ENCODE measurements at places on chromosomes 2 and 18.

DNA sequence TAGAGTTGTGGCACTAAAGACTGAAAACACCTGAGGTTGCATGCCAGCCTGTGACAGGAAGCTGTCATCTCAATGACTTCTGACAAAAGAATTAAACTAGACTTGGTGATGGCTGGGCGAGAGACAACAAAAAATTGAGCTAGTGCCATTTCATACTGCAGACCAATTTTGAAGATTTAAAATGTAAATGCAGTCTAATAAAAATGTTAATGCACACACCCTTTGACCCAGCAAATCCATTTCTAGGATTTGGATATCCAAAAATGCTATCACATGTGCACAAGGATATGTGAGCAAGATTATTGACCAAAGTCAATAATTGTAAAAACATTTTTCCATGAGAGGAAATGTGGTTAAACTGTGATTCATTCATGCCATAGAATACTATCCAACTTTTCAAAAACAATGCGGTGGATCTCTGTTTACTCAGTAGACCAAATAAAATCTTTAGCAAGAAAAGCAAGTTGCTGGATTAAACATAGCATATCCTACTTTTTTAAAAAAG lies 5.6 kb downstream of the FBXO36 start:
- DNase-seq: no peak

GRCh38 chr2:170689481-170689880 lies 25.7 kb upstream of the SP5 start:
- no peak for DNase-seq

DNA sequence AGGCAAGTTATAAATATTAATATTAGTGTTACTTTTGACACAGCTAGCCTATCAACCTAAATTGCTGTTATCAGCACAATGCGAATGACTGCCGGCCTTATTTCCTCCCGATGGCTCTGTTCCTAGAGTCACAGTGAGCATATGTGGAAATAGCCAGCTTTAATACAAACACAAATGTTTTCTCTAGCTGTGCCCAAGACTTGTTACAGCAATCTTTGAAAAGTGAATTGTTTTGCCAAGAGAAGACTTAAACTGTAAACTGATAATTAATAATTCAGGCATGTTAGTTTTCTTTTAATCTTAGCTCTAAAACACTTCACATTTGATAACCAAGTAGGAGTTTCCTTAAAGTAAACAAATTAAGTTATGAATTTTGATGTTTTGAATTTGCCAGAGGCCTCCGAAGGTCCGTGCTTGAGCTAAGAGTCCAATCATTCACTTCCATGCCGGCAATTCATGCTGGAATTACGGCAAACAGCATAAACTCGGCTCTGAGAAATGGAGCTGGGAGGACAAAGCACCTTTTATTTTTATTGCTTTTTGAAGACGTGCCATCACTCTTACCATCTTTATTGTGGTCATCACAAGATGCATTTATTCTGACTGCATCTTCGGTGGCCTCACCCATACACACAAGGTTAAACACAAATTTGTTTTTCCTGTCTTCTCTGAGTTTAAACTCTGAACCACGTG lies 184.5 kb upstream of the CWC22 start:
- no peak for DNase-seq

DNA sequence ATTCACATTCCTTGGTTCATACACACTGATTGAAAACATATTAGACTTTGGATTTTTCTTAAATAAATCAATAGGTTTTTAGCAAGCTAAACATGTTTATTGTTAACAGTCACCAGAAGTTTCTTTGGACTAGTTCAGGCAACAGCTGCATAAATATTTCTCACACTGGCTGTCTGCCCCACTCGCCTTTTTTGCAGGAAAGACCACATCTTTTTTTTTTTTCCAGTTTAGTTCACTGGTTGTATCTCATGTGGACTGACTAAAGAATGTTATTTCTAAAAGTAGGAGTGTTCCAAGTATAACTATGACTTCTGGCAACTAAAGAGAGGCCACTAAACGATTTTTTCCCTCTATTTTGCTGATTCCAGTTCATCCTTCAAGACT lies 31.1 kb downstream of the SLC40A1 start:
- no peak for DNase-seq

- DNase-seq: peak; percentile 14
These were observed 408.1 kb downstream of the THSD7B start for GRCh38 chr2:137173463-137173862.

- DNase-seq: no peak
These were observed 1.1 kb upstream of the B3GNT2 start for GRCh38 chr2:62194558-62195420.

- no peak for DNase-seq
These were observed 33.4 kb downstream of the CDK15 start for GRCh38 chr2:201839727-201840126.

DNA sequence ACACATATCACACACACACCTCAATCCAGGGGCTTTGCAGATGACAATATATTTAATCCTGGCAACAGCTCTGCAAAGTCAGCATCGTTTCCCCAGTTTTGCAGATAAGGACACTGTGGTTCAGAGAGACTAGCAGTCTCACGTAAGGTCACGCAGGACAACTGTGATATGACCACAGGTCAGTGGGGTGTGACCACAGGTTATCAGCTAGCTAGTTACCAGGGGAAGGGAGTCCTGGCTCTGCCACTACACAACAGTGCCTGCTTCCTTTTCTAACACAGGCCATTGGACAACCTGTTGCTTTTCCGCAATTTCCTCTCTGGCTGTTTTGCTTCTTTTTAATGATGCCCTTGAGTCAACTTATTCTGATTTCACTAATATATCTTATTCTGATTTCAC lies 33.3 kb downstream of the RBMS1 start:
- DNase-seq: no peak

DNA sequence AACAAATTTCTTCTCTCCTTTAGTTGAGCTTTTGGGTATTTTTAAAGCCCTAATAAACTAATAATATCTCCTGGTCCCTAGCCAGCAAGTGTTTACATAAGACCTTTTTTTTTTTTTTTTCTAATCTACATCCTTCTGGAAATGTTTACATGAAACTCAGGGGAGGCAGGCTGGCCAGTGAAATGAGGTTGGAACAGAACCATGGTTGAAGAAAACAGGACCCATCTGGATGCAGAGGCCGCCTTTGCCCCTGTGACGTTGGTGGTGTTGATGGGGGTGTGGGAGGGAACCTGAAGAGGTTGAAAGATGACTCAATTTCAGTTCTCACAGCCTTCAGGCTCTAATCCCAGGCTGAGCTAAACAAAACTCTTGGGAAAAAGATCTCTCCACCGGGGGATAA lies 118.5 kb downstream of the NRP2 start:
- DNase-seq: no peak

- DNase-seq: peak; percentile 78
These were observed 173.6 kb downstream of the SMAD7 start for GRCh38 chr18:48777026-48777743.

GRCh38 chr2:127100251-127101047 lies 6.5 kb downstream of the BIN1 start:
- no peak for DNase-seq

- no peak for DNase-seq
These were observed 41.8 kb upstream of the OTX1 start for GRCh38 chr2:63008838-63009237.

DNA sequence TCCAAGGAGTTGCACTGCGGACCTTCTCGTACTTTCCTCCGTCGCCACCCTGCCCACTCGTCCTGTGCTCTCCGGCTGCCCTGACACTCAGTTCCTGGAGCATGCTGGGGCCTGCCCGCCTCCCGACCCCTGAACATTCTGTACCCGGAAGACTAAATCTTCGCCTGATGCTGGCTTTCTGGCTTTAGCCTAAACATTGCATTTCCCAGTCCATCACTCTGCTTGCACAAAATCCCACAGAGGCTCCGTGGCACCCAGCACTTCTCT lies 550 bp upstream of the SFXN5 start:
- no peak for DNase-seq

DNA sequence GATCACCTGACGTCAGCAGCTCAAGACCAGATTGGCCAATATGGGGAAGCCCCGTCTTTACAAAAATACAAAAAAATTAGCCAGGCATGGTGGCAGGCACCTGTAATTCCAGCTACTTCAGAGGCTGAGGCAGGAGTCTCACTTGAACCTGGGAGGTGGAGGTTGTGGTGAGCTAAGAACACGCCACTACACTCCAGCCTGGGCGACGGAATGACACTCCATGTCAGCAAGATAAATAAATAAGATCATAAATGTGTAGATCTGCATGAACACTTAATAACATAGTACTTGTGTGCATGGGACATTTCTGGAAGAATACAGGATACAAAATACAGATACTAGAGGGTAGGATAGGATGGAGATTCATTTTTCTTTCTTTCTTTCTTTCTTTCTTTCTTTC lies 9.1 kb downstream of the EHD3 start:
- no peak for DNase-seq

DNA sequence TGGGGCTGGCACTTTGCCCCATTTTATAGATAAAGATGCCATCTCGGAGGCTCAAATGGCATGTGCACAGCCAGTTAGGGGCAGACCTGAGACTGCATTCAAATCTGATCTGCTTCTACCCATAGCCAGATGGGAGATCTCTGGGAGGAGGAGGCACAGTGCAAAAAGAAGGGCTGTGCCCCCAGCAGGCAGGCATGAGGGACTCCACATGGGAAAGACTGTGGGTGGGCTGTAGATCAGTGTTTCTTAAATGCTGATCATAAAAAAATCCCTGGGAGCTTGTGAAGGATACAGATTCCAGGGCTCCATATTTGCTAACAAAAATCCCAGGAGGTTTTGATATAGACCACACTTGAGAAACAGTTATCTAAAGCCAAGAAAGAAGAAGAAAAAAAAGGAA lies 15.2 kb downstream of the PAX8 start:
- no peak for DNase-seq

- DNase-seq: no peak
These were observed 26.0 kb downstream of the SATB2 start for GRCh38 chr2:199431746-199432213.

DNA sequence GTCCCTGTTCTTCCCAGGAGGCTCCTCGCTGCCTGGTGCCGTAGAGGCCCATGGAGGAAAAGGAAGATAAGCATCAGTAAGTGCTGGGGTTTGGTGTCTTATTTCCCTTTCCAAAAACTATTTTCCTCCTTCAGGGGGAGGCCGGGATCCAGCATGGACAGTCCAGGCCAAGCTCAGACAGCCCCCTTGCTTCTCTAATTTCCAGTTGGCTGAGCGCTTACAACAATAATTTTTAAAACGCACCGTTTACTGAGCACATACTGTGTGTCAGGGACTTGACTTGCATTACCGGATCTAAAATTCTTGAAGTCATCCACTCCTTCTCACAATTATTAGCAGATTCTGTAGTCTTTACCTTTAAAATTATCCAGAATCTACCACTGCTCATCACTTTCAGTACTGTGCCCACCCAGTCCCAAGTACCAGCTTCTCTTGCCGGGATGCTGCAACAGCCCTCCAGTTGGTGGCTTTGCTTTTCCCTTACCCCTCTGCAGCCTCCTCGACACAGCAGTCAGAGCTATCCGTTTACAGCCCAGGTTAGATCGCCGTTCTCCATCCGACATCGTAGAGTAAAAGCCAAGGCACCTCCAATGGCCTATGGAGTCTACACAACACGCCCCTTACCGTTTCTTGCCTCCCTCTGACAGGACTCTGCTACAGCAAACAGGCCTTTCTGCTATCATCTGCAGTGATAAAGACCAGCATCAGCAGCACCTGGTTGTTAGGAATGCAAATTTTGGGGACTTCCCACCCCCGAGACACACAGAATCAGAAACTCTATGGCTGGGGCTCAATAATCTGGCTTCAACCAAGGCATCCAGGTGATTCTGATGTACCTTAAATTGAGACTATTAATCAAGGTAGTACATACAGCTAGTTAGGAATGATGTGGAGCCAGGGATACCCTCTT lies 75.2 kb upstream of the TSPYL6 start:
- DNase-seq: no peak

DNA sequence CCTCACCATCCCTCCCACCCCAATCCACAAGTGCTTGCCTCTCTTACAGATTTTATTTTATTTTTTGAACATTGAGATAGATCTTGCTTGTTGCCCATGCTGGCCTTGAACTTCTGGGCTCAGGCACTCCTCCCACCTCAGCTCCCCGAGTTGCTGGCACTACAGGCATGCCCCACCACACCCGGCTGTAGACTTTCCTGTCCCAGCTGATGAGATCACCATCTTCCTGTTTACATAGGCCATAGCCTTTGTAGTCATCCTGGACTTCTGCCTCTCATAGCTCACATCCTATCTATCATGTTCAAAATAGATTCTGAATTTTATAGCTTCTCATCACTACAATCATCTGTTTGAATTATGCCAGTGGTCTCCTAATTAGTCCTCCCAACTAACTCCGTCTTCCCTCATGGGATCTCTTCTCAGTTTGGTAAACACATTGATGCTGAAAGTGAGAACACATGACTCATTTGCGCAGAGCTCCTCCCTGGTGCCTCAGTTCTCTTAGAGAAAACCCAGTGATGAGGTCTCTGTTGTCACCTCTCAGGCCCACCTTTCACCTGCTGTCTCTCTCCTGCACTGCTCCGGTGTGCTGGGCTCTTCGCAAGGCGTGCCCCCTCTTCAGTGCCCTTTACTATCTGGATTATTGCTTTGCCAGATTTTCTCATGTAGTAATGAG lies 243.0 kb downstream of the ZNF407 start:
- peak; percentile 32 for DNase-seq

DNA sequence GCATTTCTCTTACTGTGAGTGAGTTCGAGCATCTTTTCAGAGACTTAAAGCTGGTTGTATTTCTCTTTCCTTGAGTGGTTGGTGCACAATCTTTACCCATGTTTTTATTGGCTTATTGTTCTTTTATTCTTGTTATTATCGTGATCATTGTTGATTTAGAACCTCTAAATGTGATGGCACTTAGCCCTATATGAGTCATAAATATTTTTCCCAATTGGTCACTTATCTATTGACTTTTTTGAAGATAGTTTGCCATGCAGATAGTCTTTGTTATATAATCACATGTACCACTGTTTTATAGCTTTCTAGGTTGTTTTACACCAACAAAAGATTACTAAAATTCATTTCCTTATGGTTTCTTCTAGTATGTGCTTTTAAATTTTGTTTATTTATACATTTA lies 141.6 kb upstream of the MSH6 start:
- no peak for DNase-seq

- no peak for DNase-seq
These were observed 15.7 kb downstream of the ARHGAP15 start for GRCh38 chr2:143144813-143145455.

GRCh38 chr18:52401236-52401635 lies 61.2 kb downstream of the DCC start:
- no peak for DNase-seq

GRCh38 chr2:221777119-221777518 lies 205.0 kb upstream of the EPHA4 start:
- no peak for DNase-seq

- DNase-seq: no peak
These were observed 52.5 kb upstream of the SPTBN1 start for GRCh38 chr2:54403512-54404238.

Data from activated CD4-positive, alpha-beta T cell treated with anti-CD3 and anti-CD28 coated beads, Interleukin-10, Interleukin-2, amounts not matched to agents 100 ng/mL and 50 ng/mL, durations not matched to agents 16 hours and 8 hours (primary cell).